Spleen (tissue), 13 donors: ENCODE measurements at places on chromosomes 5 and 9.
A peak's percentile ranks its signal among the peaks of the same experiment; 100 is the strongest.

GRCh38 chr5:53321073-53321472, 159.4 kb upstream of the FST start:
- no peak for DNase-seq

GRCh38 chr9:95411054-95411892, 93.8 kb upstream of the FANCC start:
- DNase-seq, result no peak

- no peak for DNase-seq
Measured at GRCh38 chr5:142317753-142318152, 7.1 kb downstream of the SPRY4 start.

GRCh38 chr5:36957953-36958537, 81.5 kb downstream of the NIPBL start:
- no peak for DNase-seq

GRCh38 chr5:153491856-153492255, 1.4 kb downstream of the GRIA1 start:
- no peak for DNase-seq

DNA sequence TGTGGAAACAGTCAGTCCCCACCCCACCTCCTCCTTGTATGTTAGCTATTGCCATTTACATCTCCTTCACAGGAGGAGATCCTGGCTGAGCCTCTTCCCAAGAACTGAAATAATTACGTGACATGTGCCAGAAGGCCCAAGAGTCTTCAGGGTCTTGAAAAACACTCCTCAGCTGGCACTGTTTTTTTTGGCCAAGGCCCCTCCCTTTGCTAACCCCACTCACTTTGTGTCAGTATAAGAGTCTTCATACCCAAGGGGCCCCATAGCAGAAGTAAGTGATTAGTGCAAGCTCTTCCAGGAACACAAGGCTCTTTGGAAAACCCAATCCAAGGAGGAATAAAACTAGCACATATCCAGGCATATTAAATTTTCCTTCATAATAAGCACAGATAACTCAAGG, 5.7 kb upstream of the LARP1 start:
- DNase-seq, result no peak

GRCh38 chr9:4099976-4100735, 199.7 kb downstream of the GLIS3 start:
- no peak for DNase-seq

DNA sequence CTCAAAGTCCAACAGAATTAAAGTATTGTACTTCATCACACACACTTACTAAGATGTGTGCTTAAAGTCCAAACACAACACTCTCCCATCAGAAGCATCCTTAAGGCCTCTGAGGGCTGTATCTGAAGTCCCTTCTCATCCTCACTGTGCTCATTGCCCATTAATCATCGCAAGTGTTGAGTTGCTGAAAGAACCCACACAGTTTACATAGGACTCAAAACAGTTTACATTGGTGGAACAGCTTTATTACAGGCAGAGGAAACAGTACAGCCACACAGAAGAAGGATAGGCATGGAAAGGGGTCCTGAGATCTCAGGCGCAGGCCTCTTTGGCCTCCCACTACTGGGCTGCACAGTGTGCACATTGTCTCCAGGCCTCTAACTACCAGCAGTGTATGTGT, 113.4 kb downstream of the CMYA5 start:
- no peak for DNase-seq

DNA sequence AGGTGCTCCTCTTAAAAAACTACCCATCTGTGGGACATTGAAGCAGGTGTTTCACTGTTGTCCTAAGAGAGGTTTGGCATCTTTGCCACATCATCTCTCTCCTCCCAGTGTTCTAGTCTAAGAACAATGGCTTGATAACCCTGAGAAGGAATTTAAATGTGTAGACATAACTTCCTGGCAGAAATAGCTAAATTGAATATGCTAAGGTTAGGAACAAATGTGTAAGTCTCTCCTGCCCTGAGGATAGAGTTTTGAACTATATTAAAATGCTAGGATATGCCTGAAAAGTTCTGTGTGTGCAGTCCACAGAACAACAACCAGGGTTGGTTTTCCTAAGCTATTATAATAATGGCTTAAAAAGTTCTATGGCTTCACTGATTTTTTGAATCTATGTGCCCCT, 106.6 kb downstream of the LRRC70 start:
- no peak for DNase-seq

DNA sequence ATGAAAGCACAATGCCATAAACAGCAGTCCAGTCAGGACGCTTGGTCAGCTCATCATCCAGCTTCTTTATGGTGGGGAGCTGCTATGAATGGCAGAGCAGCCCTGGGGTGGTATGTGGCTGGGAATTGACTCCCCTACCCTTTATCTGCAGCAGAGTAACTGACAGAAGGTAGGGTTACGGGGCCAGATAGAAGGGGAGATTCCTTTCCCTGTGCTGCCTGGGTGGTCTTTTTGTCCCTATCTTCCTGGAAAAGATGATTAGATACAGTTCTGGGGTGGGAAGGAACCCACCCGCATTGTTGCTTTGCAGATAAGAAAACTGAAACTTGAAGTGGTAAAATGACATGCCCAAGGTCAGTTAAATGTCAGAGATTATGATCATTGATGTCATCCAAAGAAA, 405.5 kb downstream of the ARHGEF28 start:
- no peak for DNase-seq

DNA sequence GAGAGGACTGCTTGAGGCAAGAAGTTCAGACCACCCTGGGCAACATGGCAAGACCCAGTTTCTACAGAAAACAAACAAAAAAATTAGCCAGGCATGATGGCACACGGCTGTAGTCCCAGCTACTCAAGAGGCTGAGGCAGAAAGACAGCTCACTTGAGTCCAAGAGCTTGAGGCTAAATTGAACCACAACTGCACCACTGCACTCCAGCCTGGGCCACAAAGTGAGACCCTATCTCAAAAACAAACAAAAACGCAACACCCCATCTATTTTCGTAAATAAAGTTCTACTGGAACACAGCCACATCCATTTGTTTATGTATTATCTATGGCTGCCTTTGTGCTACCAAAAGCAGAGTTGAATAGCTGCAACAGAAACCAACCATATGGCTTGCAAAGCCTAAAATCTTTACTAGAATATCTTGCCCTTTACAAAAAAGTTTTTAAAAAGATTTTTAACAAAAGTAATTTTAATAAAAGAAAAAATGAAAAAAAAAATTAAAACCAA, 67.5 kb downstream of the SETX start:
- DNase-seq, result no peak

DNA sequence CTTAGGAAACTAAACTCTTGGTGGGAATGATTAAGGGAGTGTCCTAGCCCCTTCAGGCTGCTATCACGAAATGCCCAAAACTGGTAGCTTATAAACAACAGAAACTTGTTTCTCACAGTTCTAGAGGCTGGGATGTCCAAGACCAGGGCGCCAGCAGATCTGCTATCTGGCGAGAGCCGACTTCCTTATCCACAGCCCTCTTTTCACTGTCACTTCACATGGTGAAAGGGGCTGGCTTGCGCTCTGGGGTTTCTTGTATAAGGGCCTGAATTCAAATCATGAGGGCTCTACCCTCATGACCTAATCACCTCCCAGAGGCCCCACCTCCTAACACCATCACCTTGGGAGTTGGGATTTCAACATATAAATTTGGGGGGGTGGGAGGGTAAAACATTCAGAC, 49.1 kb downstream of the IPPK start:
- DNase-seq, result no peak

GRCh38 chr9:13502484-13502883, 223.0 kb upstream of the MPDZ start:
- no peak for DNase-seq

- peak; percentile 20 for DNase-seq
Measured at GRCh38 chr9:121289772-121290370, 21.9 kb downstream of the GSN start.

GRCh38 chr5:80189201-80189600, 66.6 kb downstream of the SERINC5 start:
- DNase-seq, result no peak

GRCh38 chr5:149913436-149914419, 30.9 kb downstream of the PDE6A start:
- DNase-seq, result no peak

DNA sequence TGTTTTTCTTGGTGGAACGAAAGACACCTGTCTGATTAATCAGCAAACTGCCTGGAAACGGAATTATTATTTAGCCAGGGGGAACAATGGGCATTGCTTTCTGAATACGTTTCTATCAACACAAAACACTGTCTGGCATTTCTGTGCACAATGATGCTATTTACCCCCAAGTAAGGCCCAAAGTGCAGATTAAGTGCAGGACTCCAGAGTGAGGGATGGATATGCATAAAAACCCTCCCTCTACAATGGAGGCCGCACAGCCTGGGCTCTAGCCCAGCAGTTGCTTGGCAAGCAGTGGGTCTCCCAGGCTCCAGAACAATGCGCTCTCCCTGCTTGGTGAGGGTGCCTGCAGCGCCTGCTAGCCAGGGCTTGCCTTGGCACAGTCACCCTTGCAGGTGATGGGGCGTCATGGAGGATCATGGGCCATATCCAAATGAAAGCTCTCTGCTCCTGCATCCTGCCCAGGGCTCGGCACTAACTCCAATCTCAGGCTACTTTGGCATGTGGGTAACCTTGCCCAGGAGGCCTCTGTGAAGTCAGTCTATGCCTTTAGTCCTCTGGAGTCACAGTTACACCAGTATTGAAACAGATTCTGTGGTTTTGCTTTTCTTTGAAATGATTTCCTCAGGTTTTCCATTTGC, 11.5 kb upstream of the SPATA24 start:
- no peak for DNase-seq

DNA sequence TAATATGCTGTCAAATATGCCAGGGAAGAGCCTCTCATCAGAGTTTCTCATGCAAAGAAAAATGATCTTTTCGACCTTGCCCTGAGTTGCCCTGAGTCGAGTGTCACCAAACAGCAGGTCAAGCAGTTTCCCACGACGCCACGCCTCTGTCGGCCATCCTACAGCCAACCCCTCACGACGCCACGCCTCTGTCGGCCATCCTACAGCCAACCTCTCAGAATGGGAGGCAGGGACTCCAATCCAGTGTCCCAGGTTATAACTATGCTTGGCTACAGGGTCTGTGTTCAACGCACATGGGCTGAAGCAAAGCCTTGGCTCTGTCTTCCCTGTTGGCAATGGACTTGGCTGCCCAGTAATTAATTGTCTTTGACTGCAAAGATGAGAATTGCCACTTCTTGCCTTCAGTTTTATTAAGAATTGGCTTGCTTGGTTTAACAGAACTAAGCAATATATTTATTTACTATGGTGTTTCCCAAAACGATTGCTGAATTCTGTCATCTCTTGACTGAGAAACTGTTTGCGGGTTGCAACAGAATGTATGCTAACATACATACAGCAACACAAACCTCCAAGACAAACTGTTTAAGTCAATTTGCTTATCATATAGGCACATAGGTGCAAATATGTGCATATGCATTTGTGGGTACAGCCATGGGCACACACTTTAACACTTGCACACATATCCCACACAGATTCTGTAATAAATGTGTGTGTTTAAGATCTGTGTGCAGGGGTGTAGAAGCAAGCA, 352.9 kb downstream of the GLIS3 start:
- DNase-seq, result no peak

GRCh38 chr9:16310278-16311110, 560.0 kb downstream of the BNC2 start:
- DNase-seq, result no peak

GRCh38 chr5:56800186-56800585, 15.2 kb upstream of the MAP3K1 start:
- no peak for DNase-seq

GRCh38 chr5:112534611-112535255, 115.7 kb upstream of the EPB41L4A start:
- no peak for DNase-seq

DNA sequence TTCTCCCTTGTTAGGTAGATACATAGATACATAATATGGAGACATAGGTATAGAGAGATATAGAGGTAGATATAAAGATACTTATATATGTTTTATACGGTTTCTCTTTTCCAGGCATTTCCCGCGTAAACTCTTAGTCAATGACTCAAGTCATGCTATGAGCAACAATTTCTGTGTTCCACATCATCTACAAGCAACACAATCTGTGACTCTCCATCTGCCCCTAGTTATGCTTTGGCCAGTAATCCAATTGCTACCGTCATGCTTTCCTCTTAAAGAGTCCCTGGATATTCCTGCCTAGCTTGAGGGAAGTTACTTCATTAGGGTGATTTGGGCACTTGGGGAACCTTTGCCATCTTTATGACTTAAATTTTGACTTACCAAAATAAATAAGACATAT, 129.0 kb upstream of the ADAMTS16 start:
- DNase-seq, result no peak

DNA sequence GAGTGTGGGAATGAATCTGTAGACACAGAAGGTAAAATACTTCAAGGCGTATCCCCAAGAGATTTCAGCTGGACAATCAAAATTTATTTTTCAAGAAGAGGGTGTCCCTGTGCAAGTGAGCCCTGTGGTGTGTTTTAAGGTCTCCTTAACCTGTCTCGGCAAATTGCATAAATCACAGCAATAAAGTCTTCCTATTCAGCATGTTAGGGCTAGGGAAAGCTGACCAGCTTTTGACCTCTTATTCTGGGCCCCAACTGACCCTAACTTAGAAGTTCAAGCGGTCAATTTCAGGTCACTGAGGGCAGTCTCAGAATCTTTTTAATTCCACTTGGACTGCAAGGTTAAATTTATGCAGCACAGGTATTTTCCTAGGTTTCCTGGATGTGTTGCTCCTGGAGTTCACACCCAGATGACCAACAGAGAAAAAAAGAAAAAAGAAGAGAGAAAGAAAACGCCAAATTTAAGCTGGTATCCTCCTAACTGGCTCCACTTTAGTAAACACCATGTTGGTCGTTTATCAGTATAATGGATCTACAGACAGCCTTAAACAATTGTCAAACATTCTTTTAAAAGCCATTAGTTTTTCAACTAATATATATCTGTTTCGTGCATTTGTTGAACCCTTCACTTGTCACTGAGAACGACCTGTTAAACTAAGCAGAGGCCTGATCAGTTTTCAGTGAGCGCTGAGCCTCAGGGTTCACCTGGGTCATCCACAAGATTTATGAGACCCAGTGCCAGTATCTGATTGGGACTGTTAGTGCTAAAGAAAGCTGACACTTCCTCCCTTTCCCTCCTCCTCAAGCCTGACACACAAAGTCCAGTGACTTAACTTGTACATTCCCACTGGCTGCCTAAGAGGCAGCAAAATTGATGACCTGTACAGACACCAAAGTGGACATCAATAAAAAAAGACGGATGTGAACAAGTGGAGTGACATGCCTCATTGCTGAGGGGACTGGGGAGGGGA, 546.1 kb downstream of the NR2F1-AS1 start:
- no peak for DNase-seq

DNA sequence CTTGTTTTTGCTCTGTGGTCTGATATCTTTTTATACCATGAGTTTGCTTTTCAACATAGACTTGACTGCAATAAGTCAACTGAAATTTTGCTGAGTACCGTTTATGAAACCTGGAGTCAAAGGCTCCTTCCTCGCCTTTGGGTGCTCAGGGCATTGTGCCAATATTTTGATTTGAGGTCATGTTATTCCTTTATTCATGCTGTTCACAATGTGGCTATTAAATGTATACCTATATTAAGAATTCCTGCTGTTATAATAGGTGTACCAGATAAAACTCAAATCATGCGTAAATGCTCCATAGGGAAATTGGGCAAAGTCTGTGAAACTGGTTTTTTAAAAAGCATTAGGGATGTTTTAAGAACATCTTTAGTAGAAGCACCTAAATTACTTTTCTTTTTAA, 334.0 kb upstream of the NUDT12 start:
- no peak for DNase-seq
